ENCODE measurements at places on chromosomes 16 and 17. TPM values are rescaled to one million over a fixed set of nuclear protein-coding genes. Genes with fewer than 3 reads are reported as not detected.

MMP2 gene
- not detected for total RNA-seq

- peaks cover 18% of the 10 kb centered on the region for H3K36me3 ChIP-seq
- no peaks in the 10 kb centered on the region for H3K27me3 ChIP-seq
- peak overlapping the region; percentile 73 for H3K27ac ChIP-seq
- H3K4me3 ChIP-seq, result no peak overlapping the region
Measured at GRCh38 chr16:46812781-46813540, 18.0 kb downstream of the C16orf87 start.

DNA sequence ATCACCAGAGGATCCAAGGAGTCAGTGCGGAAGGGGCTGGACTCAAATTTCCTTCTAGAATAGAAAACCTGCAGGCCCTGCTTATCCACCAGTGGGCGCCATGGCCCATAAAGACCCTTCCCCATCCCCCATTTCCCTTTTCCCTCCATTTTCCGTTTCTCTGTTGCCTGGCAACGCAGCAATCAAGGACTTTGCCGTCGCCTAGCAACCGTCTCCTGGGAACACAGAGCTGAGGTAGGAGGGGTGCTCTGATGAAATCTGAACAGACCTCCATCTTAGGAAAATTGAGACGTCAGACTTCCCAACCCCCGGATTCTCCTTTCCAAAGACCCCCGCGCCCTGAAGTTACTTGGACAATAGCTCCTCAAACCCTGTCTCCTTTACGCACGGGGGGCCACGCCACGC, 5.7 kb downstream of the DLG4 start:
- H3K27me3 ChIP-seq, result no peaks in the 10 kb centered on the region
- peaks cover 45% of the 10 kb centered on the region for H3K4me1 ChIP-seq
- peak overlapping the region; percentile 92 for H3K27ac ChIP-seq
- peak; percentile 80 for DNase-seq

TP53TG3 gene
- total RNA-seq, result not detected

PDXDC1 gene
- total RNA-seq, result 53.9 TPM

Measured in activated naive CD4-positive, alpha-beta T cell treated with anti-CD3 and anti-CD28 coated beads for 36 hours (primary cell).